Activated CD4-positive, alpha-beta T cell treated with anti-CD3 and anti-CD28 coated beads for 48 hours (primary cell): ENCODE measurements at places on chromosomes 11 and 22.

DNA sequence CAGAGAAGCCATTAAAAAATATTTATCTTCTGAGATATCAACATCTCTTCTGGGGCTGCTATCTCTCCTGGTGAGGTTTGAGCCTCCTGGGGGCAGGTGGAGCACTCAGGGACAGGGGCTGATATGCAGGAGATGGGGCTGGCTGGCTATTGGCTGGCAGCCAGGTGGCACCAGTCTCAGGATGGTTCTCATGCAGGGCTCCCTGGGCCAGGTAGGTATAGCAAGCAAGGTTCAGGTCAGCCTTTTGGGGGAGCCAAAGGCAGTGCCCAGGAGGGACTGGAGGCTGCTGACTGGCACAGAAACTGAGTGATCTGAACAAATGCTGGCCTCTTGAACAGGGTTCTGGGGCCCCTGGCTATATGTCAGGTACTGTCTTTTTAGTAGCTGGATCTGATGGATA lies 29.7 kb upstream of the EMSY start:
- no peak for DNase-seq

- DNase-seq = peak; percentile 22
Observed at GRCh38 chr11:7688238-7688826, 15.0 kb upstream of the CYB5R2 start.

DNA sequence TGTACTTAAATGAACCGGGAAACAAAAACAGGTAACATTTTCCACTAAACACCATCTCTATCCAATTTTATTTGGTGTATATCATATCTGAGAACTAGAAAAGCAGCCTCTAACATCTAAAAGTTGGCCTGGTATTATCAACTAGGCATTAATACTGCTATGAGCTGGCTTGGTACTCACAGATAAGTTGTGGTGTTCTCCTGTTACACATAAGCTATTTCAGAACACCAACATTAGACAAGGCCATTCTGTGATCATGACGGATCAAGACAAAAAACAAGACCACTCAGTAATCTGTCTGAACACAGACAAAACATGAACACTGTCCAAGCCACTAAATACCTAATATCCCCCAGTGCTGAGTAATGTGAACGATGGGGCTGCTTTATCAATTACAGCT lies 11.9 kb downstream of the RIC3 start:
- no peak for DNase-seq

DNA sequence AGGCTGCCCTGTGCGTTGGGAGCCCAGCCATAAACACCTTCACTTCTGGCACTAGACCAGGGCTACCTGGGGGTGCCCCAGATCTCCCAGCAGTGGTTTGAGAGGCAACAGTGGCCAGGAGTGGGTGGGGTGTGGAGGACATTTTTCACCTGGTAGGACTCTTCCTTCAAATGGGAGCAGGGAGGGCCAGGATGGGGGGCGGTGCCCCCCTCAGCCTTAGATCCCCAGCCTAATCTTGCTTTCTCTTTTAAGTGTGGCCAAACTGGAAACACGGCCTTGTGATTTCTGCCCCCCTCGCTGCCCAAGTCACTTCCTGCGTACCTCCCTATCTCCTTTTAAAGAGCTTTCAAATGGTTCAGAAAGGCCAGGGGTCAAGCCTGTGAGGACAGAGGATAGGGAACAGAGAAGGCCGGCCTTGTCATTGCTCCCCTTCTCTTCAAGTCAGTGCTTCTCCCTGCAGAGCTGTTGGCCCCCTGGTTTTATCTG lies 800 bp downstream of the KCNJ5 start:
- DNase-seq = no peak

- DNase-seq = no peak
Observed at GRCh38 chr11:80613655-80614054, 1172.8 kb upstream of the TENM4 start.

DNA sequence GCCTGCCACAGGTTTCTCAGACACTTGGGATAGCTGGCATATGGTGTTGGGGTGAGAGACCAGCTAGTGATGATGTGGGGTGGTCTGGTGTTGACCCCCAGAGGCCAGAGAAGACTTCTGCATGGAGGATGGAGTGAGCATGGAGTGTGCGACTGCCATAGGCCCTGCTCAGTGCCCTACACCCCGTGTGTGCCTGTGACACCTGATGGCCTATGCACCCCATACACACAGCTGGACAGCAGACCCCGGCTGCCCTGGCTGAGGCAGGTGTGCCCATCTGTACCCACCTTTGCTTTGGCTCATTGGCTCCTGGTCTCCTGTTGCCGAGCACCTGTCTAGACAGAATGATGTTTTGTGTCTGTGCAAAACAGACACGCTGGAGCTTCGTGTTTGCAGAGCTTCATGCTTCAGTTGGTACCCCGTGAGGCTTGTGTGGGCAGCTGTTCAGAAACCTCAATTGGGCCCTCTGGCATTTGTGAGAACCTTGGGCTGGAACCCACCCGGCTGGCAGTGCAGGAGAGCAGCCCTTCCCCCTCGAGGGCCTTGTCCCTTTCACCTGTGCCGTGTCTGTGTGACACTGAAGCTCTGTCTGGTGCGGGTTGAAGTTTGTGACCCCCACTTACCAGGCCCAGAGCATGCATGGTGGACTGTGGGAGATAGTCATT lies 27.6 kb downstream of the BCR start:
- no peak for DNase-seq

GRCh38 chr11:66072518-66072917 lies 2.4 kb downstream of the PACS1 start:
- no peak for DNase-seq

GRCh38 chr11:86978247-86978646 lies 23.1 kb upstream of the FZD4 start:
- no peak for DNase-seq

DNA sequence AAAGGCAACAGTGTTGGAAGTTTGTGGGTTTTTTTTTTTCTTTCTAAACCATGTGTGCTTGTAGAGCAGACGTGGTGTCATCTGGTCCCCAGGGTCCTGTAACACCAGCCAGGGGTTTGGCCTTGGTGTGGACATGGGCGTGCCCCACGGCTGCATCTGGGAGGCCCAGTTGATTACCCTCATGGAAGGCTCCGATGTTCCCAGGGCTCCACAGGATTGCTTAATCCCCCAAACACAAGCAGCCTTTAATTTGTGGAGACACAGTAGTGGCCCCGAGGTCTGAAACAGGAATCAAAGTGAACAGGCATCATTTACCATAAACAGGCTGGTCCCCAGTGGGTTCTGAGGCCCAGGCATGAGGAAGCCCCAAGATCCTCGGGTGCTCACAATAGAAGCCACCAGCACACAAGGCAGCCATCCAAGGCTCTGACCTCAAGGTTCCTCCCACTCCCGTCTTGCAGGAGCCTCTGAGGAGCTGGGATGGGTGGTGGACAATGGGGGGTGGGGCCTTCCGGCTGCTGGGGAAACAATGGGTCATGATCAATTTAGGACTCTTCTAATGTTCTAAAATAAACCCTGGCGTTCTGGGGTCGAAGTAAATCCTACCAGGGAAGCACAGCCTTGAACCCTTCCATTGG lies 115.0 kb upstream of the CD82 start:
- DNase-seq = no peak

- DNase-seq = no peak
Observed at GRCh38 chr11:87417951-87418350, 380.2 kb downstream of the TMEM135 start.

- DNase-seq = no peak
Observed at GRCh38 chr11:13249992-13250391, 27.6 kb upstream of the BMAL1 start.

GRCh38 chr11:83691451-83691950 lies 405.3 kb upstream of the CCDC90B start:
- no peak for DNase-seq

DNA sequence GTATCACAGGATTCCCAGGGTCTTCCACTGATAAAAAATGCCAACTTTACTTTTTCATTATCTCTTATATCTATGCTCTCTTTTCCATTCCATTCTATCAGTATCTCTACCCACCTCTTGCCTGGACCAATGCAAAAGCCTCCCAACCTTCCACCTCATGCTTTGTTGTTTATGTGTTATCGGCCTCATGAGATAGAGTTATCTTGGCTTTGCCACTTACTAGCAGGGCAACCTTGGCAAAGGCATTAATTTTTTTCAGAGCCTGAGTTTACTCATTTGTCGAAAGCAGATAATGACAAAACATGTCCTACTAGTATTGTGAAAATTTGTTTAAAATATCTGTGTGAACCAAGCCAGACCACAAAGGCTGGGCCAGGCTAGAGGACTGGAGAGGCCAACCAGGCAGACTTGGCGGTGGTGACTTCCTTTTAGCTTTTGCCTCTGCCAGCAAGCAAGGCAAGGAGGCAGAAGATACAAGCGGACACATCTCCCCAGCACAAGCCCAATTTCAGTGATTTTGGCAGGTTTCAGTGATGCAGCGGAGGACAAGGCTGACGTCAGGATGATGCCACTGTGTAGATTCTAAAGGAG lies 106.9 kb downstream of the ADAMTS15 start:
- no peak for DNase-seq

DNA sequence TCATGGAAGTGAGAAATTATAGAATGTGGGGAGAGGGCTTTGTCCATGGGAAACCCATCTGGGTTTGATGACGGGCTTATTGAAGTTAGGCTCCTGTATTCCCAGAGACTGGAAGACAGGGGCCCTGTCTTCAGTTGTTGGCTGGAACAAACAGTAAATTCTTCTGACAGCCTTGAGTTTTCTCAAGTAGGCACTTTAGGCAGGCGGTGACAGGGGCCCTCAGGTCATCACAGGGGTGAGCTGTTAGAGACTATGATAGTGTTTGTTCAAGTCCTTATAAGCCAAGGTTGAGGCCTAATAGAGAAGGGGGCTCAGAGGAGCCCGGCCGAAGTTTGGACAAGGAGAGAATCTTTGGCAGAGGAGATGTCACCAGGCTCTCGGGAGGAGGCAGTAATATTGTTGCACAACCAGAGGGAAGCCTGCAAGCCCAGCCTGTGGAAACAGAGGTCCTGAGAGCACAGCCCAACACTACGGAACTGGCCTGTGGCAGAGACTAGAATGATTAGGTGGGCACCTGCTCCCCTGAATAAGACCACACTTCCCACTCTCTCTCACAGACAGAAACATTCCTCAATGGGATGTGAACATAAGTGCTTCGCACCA lies 20.2 kb upstream of the IL17RA start:
- DNase-seq = no peak

- no peak for DNase-seq
Observed at GRCh38 chr11:11312738-11313137, 40.3 kb downstream of the CSNK2A3 start.

DNA sequence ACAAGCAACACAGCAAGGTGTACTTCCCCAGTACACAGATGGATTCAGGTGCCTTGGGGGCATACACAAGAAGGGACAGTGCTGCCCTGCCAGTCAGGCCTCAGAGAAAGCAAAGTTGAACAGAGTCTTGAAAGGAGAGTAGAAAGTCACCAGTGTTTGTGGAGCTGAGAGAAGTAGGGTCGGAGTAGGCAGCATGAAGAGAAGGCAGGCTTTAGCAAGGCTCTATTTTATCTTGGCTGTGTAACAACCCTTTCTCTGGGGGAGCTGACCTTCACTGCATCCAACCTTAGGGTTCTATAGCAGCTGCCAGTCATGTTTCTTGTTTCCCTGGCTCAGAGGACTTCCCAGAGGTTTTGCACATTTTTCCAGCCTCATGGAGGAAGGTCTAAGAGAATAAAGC lies 77.4 kb upstream of the BLID start:
- DNase-seq = no peak

DNA sequence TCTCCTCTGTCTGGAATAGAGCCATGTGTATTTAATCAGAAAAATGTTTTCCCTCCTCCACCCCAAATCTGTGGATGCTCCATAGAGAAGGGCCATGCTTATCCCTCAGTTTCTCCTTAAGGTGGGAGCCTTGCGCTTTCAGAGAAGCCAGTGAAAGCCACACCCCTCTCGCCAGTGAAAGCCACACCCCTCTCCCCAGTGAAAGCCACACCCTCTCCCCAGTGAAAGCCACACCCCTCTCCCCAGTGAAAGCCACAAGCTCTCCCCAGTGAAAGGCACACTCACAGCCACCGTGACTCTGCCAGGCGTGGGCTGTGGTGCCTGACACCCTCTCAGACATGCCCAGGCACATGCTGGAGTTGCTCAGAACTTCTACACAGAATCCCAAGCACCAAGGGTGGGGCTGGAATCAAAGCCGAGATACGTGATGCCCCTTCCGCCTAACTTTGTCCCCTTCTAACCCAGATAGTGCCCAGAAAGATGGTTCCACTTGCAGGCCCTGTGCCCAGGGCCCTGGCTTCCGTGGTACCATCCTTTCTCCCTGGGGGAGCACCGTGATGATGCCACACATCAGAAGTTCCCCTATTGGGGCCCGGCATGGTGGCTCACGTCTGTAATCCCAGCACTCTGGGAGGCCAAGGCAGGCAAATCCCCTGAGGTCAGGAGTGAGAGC lies 16.5 kb upstream of the PRR5 start:
- DNase-seq = peak; percentile 89

- DNase-seq = no peak
Observed at GRCh38 chr11:87076874-87077429, 39.2 kb downstream of the TMEM135 start.
